ENCODE measurements at places on chromosomes 5 and 9.

- DNase-seq: no peak
These were observed 21.3 kb upstream of the TMOD1 start for GRCh38 chr9:97480174-97480573.

GRCh38 chr5:96434201-96434645, 1.2 kb upstream of the PCSK1 start:
- peak; percentile 35 for DNase-seq

- DNase-seq: no peak
These were observed 63.8 kb upstream of the ANKH start for GRCh38 chr5:14935341-14935740.

DNA sequence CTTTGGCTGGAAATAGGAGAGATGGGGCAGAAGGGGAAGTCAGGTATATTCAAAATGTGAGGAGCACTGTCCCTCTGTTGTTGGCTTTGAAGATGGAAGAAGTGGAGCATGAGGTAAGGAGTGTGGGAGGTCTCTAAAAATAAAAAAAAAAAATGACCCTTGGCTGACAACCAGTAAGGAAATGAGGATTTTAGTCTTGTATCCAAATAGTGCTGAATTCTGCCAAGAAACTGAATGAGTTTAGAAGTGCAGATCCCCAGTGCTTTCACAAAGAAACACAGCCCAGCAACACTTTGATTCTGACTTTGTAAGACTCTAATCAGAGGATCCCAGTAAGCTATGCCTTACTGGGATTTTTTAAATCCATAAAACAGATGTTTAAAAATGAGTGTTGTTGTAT, 367.9 kb downstream of the CYLC2 start:
- DNase-seq: no peak

GRCh38 chr9:113215132-113215531, 5.9 kb downstream of the FKBP15 start:
- DNase-seq: no peak

DNA sequence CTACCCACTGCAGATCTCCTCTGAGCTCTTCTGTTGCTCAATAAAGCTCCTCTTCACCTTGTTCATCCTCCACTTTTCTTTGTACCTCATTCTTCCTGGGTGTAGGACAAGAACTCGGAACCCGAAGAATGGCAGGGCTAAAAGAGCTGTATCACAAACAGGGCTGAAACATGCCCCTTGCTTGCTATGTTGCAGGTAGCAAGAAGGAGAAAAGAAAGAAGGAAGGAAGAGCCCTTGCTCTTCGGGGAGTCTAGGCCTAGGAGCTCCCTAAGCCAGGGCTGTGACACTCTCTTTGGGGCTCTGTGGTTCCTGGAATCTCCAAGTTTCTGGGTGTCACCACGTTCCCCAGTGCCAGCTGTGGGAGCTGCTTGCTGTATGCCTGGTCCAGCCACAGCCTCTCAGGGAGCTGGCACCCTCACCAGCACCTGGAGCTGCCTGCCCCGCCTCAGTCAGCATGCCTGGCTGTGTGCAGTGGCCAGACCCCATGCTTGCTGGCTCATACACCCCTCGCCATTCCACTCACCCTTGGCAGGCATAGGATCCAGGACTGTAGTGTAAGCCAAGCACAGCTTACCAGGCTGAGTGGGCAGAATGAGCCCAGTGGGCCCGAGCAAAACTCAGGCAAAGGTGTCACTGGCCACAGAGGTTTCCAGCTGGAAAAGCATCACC, 274.8 kb upstream of the ADRA1B start:
- DNase-seq: no peak

DNA sequence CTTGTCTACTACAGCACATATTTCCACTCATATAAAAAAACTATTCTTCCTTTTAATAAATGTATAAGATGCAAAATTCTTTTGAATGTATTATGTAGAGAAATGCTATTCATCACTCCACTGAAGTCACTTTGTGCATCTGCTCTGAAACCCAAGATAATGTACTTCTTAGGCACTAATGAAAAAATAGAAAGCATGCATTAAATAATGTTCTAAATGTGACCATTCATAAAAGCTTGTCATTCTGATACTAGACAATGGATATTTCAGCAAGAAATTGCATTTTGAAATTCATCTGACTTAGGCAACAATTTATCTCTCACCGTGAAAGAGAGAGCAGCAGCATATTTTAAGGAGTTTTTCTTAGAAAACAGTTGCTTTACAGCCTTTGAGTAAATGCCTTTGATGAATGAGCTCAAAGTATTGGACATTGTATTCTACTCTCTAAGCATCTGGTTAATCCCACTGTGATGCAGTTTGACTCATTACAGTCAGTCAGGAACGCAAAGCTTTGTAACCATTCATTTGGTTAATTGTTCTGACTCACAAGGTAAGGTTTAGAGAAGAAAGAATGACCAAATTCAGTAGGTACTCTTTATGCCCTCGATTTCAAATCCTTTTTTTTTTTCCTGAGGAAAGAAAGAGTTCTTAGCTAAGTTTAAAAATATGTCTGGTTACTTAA, 2233.8 kb upstream of the C9orf72 start:
- DNase-seq: no peak

GRCh38 chr5:148816782-148817181, 9.6 kb upstream of the ADRB2 start:
- no peak for DNase-seq

DNA sequence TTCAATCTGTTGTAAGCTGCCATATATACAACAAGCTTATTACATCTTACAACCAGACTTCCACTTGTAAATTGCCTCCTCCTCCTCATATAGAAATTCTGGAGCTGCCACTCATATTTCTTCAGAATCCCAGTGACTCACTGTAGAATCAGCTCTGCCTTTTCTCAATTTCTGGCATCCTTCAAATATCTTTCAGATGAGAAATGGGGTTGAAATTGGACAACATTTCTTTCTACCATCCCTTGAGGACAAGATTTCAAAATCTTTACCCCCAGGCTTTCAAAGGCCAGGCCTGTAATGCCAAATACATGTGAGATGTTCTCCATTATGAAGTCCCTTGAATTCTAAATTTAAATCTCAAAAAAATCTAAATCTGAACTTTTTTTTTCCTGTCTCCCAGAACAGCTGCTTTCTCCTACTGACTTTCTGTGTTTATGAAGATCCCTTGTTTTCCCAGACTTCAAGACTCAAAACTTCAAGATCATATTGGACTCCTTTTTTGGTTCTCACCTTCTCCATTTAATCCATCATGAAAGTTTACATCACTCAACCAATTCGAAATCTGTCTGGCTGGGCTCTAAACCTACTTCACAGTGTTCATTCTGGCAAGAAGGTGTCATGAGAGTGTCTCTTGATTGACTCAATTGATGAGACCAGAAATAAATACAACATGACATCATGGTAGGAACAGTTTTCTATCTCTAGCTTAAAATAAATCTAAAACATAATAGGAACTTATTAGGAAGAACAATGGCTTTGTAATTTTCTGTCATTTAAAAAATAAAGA, 109.8 kb downstream of the HMHB1 start:
- peak; percentile 85 for DNase-seq

DNA sequence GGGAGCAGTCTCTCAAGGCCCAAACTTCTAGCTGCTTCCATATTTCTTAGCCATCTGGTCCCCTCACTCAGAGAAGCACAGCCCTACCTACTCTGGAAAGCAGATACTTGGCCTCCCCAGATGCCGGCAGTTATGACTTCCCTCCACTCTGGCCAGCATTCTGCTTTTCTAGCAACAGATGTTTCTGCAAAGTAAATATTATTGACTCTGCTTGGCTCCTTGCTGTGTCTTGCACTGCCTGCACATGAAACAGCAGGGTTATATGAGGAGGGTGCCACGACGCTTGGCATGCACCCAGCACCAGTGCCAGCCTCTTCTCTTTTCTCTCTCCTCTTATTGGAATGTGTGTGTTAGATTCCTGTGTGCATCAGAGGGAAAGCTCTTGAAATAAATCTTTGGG, 99.7 kb downstream of the ARHGAP26 start:
- no peak for DNase-seq

DNA sequence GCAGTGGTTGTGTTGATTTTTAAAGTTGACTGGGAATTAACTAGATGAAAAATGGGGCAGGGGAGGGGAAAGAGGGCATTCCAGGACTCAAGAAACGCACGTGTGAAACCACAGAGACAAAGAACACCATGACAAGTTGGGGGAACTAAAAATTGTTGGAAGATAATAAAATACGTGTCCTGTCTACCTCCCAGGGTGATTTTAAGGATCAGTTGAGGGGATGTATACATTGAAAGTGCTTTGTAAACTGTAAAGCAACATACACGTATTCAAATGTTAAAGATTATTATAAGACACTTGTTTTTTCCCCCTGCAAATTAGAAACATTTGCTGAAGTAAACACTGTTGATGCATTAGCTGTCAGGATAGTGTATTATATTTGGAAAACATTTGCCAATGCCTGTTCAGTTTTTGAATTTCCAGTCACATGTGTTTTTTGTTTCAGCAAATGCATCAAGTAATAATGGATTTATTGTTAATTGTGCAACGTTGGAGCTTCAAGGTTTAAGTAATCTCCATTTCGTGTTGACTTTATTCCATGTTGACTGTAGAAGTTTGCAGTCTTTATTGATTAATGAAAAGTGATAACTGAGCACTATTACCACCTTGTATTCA, 412.7 kb downstream of the ACTL7B start:
- peak; percentile 24 for DNase-seq

DNA sequence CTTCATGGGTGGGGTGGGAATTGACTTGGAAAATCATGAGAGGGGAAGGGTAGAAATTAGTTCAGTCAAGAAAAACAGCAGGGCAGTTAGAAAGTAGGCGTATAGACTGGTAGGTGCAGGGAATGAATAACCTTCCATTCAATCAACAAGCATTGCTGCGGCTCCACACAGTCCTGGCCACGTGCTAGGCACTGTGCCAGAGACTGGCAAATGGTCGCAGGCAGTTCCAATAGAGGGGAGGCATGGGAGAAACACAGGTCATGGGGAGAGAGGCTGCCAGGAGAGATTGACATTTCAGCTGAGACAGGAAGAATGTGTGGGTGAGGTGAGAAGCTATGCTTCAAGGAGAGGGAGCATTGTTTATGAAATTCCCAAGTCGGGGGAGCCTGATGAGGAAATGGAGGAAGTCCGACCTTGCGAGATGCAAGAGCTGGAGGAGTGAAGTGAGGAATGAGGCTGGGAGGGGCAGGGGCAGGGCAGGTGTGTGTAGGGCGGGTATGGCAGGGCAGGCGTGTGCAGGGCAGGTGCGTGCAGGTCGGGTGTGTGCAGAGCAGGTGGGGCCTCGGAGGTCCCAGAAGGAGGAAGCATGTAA, 54.4 kb upstream of the PPARGC1B start:
- DNase-seq: no peak

DNA sequence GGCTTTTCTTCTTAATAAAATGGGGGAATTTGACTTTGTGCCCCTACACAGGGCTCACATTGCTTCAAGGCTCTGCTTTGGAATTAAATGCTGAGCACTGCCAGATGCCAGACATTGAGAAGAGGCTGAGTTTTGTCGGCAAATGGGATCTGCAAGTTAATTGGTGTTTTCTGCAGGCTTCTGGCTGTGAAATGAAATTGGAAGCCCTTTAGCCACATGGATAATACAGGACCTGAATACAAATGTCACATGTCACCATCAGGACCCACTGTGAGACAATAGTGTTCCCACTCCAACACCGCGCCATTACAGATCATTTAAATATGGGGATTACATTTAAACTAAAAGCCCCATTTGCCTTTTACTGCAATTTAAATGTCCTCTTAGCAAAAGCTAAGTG, 164.4 kb downstream of the ZSWIM6 start:
- no peak for DNase-seq

DNA sequence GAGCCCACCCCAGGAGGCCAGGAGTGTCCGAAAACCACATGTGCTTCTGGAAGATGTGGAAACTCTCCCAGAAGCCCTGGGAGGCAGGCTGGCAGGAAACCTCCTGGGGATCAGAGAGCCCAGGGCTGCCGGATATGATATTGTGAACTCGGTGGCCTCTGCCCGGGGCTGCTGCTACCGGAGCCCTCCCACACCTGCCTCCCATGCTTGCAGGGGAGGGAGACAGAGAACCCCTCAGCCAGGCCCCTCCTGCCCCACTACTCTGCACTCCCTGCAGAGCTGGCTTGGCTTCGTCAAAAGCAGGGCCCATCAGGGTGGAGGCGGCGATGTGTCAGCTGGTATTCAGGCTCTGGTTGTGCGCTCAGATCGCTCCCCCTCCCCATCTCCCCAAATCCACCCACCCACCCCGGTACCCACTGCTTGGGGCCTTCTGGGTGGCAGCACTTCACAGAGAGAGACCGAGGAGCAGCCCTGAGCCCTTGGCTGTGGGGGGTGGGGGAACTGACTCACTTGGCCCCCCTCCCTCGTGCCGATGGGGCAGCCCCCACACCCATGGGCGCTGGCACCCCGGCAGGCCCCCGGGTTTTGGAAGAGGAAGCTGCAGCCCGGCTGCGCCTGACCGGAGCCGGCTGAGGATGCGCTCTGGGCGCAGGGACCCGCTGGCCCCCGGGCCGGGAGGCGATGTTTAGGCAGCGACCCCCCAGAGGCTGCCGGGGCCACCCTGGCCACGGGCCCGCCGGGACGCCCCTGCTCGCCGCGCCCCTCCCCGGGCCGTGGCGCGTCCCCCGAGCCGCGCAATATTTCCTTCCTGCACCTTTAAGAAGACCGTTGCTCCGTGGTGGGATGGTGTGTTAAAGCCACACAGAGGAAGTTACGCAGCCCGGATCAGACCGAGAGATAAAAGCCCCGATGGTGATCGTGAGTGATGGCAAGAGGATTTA, 786 bp upstream of the NTNG2 start:
- DNase-seq: peak; percentile 21

- no peak for DNase-seq
These were observed 193.7 kb downstream of the PIK3R1 start for GRCh38 chr5:68409259-68409658.

DNA sequence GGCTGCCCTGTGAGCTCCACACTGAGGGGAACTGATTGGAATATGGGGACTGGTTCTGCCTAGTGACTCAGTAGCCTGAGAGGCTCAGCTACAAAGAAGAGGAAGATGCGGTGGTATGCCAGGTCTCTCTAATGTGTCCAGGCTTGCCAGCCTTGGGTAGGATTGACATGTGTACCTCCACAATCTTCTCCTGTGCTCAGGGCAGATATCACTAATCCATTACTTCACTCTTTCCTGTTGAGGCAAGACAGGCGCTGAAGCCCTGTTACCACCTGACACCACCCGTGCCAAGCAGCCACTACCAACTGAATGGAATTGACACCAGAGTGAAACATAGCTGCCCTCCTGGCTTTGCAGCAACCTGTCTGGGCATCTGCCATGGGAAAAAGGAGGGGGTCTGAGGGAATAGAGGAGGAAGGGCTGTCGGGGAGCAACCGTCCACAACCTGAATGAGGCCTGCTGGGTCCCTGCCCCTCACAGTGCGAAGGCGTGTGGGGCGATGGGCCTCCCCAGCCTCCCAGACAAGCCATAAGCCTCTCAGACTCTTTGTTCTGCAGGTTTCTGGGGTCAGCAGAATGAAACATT, 114.7 kb upstream of the CXCL14 start:
- no peak for DNase-seq

GRCh38 chr5:95261437-95262175, 23.3 kb downstream of the MCTP1 start:
- no peak for DNase-seq

GRCh38 chr5:95672641-95673040, 10.2 kb downstream of the SPATA9 start:
- DNase-seq: no peak

- no peak for DNase-seq
These were observed 207.0 kb downstream of the GAPVD1 start for GRCh38 chr9:125468646-125469045.

- DNase-seq: no peak
These were observed 298.6 kb upstream of the SLC24A2 start for GRCh38 chr9:20087481-20087880.

GRCh38 chr9:129145841-129146292, 32.2 kb downstream of the IER5L start:
- DNase-seq: no peak
